ENCODE measurements at places on chromosomes 12 and 14.

DNA sequence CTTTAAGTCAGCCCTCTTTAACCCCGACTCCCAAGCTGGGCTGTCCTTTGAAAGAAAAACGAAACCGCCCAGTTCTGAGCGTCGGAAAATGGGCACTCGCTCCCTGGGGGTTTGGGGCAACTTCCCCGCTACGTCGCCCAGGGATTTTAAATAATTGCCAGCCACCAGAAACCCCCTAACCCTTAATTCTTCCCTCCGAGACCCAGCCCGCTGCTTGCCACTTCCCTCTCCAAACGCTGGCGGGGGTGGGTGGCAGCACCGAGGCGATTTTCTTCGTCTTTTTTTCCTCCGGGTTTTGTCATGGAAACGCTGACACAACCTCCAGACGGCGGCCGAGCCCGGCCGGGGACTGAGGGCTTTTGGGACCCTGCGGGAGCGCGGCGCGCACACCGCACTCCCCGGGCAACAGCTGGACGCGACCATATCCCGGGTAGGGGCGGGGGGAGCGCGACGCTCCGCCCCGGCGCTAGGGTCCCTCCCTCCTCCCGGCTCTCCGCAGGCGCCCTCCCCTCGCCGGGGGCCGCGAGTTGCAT lies at the start of gene CHST11:
Gene CHST11, plus strand, starts transcription at position 532 of the 533 bp plus-strand sequence.
- peaks cover 33% of the 10 kb centered on the region for H3K4me1 ChIP-seq
- H3K27me3 ChIP-seq: peaks cover 2% of the 10 kb centered on the region
- DNase-seq: peak; percentile 76
- H3K4me3 ChIP-seq: peak within 1 kb of the TSS; percentile 99
- H3K27ac ChIP-seq: peak within 1 kb of the TSS; percentile 98

DNA sequence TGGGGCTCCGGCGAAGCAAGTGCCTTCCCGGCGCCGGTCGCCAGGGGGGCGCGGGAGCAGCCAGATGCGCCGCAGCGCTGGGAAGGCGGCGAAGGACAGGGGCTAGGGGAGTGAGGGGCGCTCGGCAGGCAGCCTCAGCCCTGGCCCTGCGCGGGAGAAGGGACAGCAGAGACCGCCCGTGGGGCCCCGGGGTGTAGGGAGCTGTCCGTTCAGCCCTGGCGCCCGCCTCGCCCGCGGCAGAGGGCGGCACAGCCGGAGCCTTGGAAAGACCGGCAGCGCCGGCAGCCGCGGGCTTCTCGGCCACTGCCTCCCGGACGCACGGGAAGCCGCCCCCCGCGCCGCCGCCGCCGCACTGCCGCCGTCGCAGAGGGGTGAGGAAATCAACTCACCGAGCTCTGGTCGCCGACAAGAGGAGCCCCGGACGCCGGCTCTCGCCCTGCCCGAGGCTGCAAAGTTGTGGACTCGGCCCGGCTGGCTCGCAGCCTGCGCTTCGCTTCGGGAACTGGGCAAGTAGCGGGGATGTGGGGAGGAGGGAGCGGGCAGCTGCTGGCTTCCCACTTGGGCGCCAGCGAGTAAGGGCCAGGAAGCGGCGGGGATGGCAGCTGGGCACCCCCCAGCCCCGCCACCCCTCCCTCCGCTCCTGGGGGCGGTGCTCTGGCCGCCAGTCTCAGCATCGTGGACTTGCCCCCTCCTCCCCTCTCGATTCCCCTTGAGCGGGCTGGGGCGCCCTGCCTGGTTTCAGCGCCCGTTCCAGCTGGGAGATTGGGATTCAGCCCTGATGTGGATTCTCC lies at the start of gene ZDHHC22:
Gene ZDHHC22, minus strand, starts transcription at position 578 of the 791 bp plus-strand sequence. CDS start 2,053 bp downstream, outside the sequence.
- peaks cover 76% of the 10 kb centered on the region for H3K27me3 ChIP-seq
- peaks cover 16% of the 10 kb centered on the region for H3K4me1 ChIP-seq
- no peak within 1 kb of the TSS for H3K4me3 ChIP-seq
- H3K27ac ChIP-seq: no peak within 1 kb of the TSS
- H3K36me3 ChIP-seq: no peaks in the 10 kb centered on the region

DNA sequence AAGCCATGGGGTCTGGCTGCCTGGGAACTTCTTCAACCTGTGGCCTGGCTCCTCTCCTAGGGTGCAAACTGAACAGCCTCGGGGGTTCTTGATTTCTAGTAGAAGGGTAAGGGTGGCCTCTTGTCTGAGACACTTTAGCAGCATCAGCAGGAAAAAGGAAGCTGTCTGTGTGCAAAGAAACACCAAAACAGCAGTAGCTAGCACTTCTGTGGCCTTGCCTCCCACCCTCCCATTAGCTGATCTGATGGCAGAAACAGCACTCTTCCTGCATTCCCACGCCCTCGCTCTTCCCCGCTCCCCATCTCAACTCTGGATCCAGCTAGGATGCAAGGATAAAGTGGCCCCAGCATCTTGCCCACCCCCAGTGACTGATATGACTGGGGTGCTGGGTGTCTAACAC lies 20.7 kb downstream of the SLC7A8 start:
- H3K27me3 ChIP-seq: peaks cover 12% of the 10 kb centered on the region
- peaks cover 7% of the 10 kb centered on the region for H3K4me1 ChIP-seq
- no peak overlapping the region for H3K27ac ChIP-seq

DNA sequence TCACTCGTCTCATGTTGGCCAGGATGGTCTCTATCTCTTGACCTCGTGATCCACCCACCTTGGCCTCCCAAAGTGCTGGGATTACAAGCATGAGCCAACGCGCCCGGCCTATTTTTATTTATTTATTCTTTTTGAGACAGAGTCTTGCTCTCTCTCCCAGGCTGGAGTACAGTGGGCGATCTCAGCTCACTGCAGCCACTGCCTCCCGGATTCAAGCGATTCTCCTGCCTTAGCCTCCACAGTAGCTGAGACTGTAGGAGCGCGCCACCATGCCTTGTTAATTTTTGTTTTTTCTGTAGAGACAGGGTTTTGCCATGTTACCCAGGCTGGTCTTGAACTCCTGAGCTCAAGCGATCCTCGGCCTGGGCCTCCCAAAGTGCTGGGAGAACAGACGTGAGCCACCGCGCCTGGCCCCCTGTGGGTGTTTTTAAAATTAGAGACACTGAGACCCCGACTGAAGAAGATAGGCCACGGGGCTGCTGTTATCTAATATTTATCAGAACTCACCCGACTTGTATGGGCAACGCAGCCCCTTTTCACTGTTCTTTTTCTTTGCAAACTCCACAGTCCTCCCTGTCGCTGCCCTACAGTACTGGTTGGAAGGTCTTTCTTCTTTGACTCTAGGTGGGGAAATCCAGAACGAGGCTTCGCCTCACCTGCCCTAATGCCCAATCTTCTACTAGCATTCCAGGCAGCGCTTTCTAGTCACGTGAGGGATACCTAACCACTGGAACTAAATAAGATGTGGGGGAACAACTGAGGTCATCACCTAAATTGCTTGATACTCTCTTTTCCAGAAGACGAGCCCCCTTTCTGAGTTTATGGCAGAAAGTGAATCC lies 1.4 kb upstream of the GABARAPL1 start:
- no peaks in the 10 kb centered on the region for H3K36me3 ChIP-seq
- H3K4me1 ChIP-seq: peaks cover 30% of the 10 kb centered on the region
- no peak overlapping the region for H3K27ac ChIP-seq
- peaks cover 10% of the 10 kb centered on the region for H3K27me3 ChIP-seq
- no peak for DNase-seq

DNA sequence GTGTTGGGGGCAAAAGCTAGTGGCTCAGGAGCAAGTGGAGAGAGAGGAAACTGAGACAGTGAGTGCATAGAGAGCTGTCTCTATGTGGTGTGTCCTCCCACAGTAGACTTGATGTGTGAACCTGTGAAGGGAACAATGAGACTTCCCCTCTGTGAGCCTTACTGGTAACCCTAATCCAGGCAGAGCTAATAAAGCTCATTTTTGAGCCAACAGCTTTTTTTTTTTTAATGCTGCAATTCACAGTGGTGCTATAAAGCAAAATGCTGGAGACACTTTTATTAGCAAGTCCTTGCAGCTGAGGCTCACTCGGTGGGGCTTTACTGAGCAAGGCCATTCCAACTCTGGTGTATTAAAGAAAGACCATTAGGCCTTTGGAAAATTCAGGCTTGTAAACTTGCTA lies 26.9 kb downstream of the FBXW8 start:
- no peak overlapping the region for H3K27ac ChIP-seq
- no peak overlapping the region for H3K4me3 ChIP-seq
- no peaks in the 10 kb centered on the region for H3K27me3 ChIP-seq
- DNase-seq: no peak

- H3K4me1 ChIP-seq: no peaks in the 10 kb centered on the region
- DNase-seq: no peak
- no peaks in the 10 kb centered on the region for H3K27me3 ChIP-seq
Observed at GRCh38 chr12:109581856-109582255, 8.3 kb downstream of the MVK start.

DNA sequence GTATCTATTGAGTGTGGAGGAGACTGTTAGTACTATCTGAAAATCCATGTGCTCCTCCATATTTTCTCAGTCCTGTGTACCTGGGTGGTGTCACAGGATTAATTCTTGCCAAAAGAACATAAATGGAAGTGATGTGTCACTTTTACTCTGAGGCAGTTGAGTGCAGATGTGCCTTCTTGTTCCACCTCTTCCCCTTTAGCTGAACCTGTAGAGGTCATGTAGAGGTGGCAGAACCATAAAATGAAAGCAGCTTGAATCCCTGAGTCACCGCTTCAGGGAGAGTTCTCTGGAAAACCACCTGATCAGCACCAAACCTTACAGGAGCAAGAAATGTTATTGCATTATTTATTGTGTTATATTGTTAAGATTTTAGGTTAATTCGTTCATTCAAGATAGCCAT lies 14.7 kb upstream of the SLC25A3 start:
- H3K36me3 ChIP-seq: no peaks in the 10 kb centered on the region
- no peaks in the 10 kb centered on the region for H3K4me1 ChIP-seq
- no peak for DNase-seq
- H3K27ac ChIP-seq: no peak overlapping the region
- peaks cover 4% of the 10 kb centered on the region for H3K27me3 ChIP-seq

DNA sequence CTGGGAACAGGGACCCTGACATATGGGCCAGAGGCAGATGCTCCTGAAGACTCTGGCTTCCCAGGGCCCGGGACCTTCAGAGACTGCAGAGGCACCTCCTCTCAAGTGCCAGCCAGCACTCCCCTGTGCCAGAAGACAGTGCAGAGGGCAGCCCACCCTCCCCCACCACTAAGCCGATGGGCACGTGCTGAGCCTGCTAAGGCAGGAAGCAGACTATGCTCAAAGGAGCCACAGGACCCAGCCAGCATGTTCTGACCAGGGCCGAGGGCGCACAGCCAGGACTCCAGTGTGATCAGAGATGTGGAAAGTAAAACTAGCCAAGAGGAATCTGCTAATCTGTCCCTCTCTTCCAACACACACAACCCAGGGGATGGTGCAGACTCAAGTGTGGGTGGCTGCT lies 29.8 kb downstream of the DIO3 start:
- no peak overlapping the region for H3K27ac ChIP-seq
- H3K36me3 ChIP-seq: peaks cover 3% of the 10 kb centered on the region
- H3K4me1 ChIP-seq: peaks cover 11% of the 10 kb centered on the region
- no peak overlapping the region for H3K4me3 ChIP-seq
- no peaks in the 10 kb centered on the region for H3K27me3 ChIP-seq

DNA sequence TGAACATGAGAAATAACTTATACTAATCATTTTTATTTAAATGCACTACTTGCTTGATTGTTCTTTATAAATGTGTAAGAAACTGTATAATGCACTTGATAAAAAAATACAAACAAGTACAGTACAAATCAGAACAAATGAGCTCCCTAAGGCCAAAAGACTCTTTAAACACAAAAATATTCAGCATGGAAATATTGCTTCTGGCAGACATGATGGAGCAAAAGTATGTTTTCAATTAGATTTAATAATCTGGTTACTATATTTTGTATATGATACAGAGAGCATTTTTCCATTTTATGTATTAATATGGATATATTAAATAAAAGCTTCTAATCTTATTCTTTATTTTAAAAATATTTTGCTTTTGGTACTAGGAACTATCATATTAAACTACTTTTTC lies 800.2 kb upstream of the LRFN5 start:
- H3K4me1 ChIP-seq: no peaks in the 10 kb centered on the region
- H3K4me3 ChIP-seq: no peak overlapping the region
- H3K27ac ChIP-seq: no peak overlapping the region
- no peaks in the 10 kb centered on the region for H3K36me3 ChIP-seq

- H3K27me3 ChIP-seq: peaks cover 1% of the 10 kb centered on the region
- H3K36me3 ChIP-seq: no peaks in the 10 kb centered on the region
- no peak overlapping the region for H3K4me3 ChIP-seq
Observed at GRCh38 chr12:91377436-91377835, 194.8 kb upstream of the DCN start.

DNA sequence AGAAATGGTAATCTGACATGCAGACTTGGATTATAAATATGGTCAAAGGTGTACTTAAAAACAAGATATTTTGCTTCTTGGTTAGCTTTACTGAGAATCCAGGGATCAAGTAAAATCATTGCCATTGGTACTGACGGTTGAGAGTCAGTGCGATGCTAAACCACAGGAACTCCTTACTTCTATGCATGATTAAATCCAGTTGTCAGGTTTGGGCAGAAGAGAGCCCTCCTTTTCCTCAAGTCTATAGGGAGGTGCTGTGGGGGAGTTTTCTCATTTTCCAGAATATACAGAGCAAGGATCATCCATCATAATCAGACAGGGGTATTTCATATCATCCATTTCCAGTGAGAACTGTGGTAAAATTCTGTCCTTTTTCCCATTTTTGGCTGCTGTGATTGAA lies 839.1 kb downstream of the NRXN3 start:
- no peaks in the 10 kb centered on the region for H3K4me1 ChIP-seq
- no peak overlapping the region for H3K4me3 ChIP-seq
- no peaks in the 10 kb centered on the region for H3K36me3 ChIP-seq
- no peak overlapping the region for H3K27ac ChIP-seq
- no peaks in the 10 kb centered on the region for H3K27me3 ChIP-seq

- no peaks in the 10 kb centered on the region for H3K36me3 ChIP-seq
- DNase-seq: no peak
Observed at GRCh38 chr12:52197371-52198231, 5.8 kb upstream of the KRT80 start.

DNA sequence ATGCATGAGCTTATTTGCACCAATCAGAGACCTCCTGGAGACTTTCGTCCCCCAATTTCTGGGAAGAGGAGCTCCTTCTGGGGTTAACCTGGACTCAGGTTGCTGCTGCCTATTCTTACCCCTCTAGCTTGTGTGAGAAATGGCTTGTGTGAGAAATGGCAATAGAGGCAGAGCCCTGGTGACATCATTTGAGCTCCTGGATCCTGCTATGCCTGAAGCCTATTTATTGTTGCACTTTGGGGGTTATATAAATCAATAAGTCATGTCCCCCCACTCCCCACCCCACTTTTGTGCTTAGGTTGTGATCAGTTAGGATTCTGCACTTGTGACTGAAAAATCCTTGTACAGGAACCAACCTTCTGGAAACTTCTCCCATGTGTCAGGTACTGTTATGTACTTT lies 167.2 kb downstream of the ADCK1 start:
- no peaks in the 10 kb centered on the region for H3K36me3 ChIP-seq
- peaks cover 3% of the 10 kb centered on the region for H3K27me3 ChIP-seq
- H3K4me1 ChIP-seq: peaks cover 3% of the 10 kb centered on the region
- DNase-seq: no peak
- no peak overlapping the region for H3K27ac ChIP-seq

GRCh38 chr12:93086288-93086727 lies 157.2 kb upstream of the EEA1 start:
- H3K4me1 ChIP-seq: peaks cover 12% of the 10 kb centered on the region
- H3K36me3 ChIP-seq: no peaks in the 10 kb centered on the region
- DNase-seq: no peak
- H3K27me3 ChIP-seq: no peaks in the 10 kb centered on the region
- H3K27ac ChIP-seq: no peak overlapping the region
- no peak overlapping the region for H3K4me3 ChIP-seq

- no peak for DNase-seq
- H3K4me3 ChIP-seq: no peak overlapping the region
- H3K36me3 ChIP-seq: no peaks in the 10 kb centered on the region
- H3K4me1 ChIP-seq: no peaks in the 10 kb centered on the region
Observed at GRCh38 chr12:80268924-80269749, 169.8 kb downstream of the OTOGL start.

- no peaks in the 10 kb centered on the region for H3K27me3 ChIP-seq
- no peak for DNase-seq
- H3K4me1 ChIP-seq: no peaks in the 10 kb centered on the region
- no peaks in the 10 kb centered on the region for H3K36me3 ChIP-seq
- H3K27ac ChIP-seq: no peak overlapping the region
Observed at GRCh38 chr12:18676996-18677588, 60.7 kb downstream of the PLCZ1 start.
